Fibroblast of the aortic adventitia (primary cell): ENCODE measurements at places on chromosomes 16 and 17. TPM values are rescaled to one million over a fixed set of nuclear protein-coding genes. Genes with fewer than 3 reads are reported as not detected.

- no peak for DNase-seq
Measured at GRCh38 chr17:61249649-61250299, 149.9 kb upstream of the TBX2 start.

The C17orf107 gene
- 3.8 and 4.5 TPM in 2 replicates for total RNA-seq

The FOXN1 gene
- total RNA-seq = not detected in 2 replicates

The EXOC3L1 gene
- total RNA-seq = 0.98 TPM in 1 of 2 replicates, not detected in the other

GRCh38 chr16:2963074-2963722, 877 bp upstream of the KREMEN2 start:
- DNase-seq = no peak

The KRTAP2-4 gene
- not detected in 2 replicates for total RNA-seq

The CRHR1 gene
- not detected in 2 replicates for total RNA-seq

DNA sequence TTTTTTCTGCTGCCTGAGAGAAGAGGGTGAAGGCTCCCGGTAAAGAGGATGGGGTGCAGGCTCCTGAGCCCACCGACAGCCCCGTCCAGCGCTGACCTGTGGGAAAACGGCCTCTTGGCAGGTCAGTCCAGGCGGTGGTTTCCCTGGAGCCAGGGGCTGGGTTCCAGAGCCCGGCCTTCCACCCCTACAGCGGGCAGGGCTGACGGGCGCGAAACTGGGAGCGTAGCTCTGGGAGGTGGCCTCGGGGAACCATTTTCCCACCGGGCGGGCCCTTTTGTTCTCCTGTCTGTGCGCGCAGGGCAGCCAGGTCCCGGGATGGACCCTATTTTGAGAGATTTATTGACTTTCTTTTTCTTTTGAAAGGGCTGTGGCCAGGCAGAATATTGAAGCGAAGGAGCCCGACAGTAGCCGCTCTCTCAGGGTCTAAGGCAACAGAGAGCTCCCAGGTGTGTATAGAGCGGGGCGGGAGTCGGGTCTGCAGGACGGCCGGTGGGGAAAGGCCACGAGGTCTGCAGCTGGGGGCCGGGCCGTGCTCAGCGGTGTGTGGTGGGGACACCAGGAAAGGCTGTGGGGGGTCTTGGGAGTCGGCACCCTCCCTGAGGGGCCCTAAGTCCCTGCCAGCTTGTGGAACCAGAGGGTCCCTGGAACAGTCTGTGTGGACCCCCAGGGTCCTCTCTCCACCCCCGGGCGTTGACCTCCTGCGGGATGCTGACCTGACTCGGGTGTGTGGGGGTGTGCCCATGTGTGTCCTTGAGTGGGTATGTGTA, 32.3 kb downstream of the METRNL start:
- DNase-seq = no peak

- DNase-seq = peak; percentile 41
Measured at GRCh38 chr17:75087558-75088453, at the start of gene SLC16A5. Gene SLC16A5, plus strand, starts transcription at chr17:75087954. Its CDS starts 5,683 bp downstream, at chr17:75093637.

DNA sequence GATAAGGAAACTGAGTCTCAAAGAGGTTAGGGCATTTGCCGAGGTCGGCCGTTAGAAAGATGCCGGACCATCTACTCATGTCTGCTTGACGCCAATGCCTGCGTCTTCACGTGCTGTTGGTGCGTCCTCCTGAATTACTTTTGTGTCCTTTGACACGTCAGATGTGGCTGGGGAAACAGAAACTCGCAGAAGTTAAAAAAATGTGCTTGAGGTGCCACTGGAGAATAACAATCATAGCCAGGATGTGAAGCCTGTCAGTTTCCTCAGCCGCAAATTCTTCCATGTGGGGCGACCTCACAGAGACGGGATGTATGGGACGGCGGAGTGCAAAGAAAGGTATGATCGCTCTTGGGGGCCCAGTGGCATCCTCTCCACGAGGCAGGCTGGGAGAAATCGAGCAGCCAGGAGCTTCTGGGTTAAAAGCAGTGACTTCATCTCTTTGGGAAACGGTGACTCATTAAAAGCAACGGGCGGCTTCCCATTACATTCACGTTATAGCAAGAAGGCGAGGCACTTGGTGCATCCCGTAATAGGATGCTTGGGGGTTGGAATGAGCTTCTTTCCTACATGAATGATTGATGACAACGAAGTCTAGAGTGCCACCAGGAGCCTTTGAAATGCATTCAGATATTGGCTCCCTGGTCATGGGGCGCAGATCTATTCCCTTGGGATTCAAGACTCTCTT, 67.8 kb downstream of the BMERB1 start:
- peak; percentile 89 for DNase-seq

The ZNF785 gene
- total RNA-seq = 8.1 and 8.3 TPM in 2 replicates

GRCh38 chr17:42002792-42003301, 14.4 kb downstream of the DNAJC7 start:
- no peak for DNase-seq

- no peak for DNase-seq
Measured at GRCh38 chr17:65301184-65301583, 164.0 kb downstream of the RGS9 start.

The SYCE1L gene
- 0.09 and 1.6 TPM in 2 replicates for total RNA-seq

GRCh38 chr16:80710918-80711317, 93.5 kb downstream of the CDYL2 start:
- no peak for DNase-seq

DNA sequence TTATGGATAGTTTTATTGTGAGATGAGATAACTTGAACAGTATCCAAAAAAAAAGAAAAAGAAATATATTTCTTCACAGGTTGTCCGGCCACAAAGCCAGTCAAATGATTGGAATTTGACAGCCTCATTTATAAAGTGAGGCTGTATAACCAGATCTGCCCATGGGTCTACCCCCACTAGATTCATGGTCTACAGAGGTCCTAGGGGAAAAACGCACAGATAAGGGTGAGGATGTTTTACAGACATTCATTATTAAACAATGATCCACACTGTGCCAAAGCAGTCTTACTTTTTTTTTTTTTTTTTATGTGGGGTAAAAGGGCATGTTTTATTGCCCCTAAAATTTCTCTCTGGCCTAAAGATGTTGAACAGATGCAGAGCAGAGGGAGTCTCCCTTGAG, 1503.0 kb upstream of the CDH8 start:
- no peak for DNase-seq

The CDK12 gene
- total RNA-seq = 27.6 and 43.9 TPM in 2 replicates

DNA sequence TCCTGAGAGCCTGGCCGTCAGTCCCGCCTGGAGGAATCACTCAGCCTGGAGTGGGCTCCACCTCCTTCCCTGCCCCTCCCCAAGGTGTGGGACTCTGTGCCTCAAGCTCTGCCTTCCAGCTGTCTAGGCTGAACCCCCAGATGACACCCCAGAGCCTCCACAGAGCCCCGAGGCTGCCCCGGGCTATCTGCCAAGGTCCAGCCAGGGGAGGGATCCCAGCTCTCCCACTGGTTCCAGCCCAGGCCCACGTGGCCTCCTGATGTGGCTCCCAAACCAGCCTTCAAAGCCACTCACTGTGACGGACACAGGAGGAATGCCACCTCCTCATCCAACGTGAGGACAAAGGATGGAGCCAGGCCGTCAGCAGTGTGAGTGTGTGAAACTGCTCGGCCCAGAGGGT, 45.6 kb upstream of the ENPP7 start:
- DNase-seq = no peak

GRCh38 chr16:72721981-72722380, 325.9 kb downstream of the ZFHX3 start:
- DNase-seq = no peak

The AATK gene
- 0.16 and 0.18 TPM in 2 replicates for total RNA-seq

DNA sequence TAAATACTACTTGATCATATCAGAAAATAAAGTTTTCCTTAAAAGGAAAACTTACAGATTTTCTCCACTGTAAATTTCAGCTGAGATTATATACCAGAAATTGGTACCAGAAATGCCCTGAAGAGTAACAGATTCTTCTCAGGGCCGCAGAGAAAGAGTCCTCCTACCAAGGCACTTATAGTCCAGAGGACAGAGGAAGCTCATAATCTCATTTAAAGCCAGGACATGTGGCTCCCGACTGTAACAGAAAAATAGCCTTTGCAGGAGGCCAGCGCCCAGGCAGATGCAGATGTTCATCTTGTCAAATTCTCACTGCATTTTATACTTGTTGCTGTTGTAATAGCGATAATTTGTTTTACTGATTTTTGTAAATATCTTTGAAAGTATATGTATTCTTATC, 43.7 kb downstream of the TNRC6C start:
- no peak for DNase-seq

- DNase-seq = no peak
Measured at GRCh38 chr16:704552-705380, 835 bp downstream of the FBXL16 start.

DNA sequence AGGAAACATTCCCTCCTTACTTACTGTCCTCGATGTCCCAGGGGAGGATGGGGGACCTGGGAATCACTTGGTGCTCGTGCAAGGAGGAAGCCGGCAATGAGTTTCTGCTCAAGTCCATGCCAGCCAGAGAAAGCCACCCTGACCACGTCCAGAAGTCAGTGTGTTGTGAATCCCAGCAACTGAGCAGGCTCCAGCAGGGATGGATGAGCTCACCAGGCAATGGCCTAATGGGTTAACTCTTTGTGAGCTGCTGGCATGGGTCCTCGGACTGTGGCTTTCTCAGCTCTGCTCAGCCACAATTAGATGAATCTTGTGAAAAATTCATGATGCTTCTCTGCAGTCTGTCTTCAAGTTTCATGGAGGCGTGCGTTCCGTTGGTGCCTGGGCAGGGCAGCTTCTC, at the start of gene PIRT:
TSS of gene PIRT (minus strand) at position 167 of the 400 bp plus-strand sequence. CDS start 12,442 bp downstream, outside the sequence.
- DNase-seq = no peak

- DNase-seq = no peak
Measured at GRCh38 chr17:71753070-71753469, 367.8 kb upstream of the SOX9 start.

The NECAB2 gene
- total RNA-seq = 0.18 and 0.90 TPM in 2 replicates

- no peak for DNase-seq
Measured at GRCh38 chr17:49881054-49881402, 33.2 kb upstream of the TAC4 start.

DNA sequence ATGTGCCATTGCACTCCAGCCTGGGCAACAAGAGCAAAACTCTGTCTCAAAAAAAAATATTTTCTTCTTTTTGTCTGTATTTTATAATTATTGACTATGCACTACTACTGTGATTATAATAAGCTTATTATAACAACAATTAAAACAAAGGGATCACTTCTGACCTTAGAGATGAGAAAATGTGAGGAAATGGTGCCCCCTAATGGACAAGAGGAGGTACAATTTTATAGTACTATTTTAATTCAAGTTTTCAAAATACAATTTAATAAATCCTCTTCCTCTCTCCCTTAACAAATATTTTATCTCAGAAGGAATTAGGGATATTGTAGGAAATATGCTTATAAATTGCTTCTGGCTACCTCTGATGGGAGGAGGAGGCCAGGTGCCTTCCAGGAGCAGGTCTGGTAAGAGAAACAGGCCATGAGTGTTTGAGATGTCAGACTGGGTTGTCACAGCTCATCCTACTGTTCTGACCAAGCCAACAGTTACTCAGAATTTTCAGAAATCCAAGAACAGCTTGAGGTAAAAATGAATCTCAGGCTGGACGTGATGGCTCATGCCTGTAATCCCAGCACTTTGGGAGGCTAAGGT, 14.0 kb downstream of the VPS53 start:
- DNase-seq = peak; percentile 61

The PPP4C gene
- total RNA-seq = 70.8 and 154 TPM in 2 replicates

The KRTAP1-1 gene
- not detected in 2 replicates for total RNA-seq

GRCh38 chr16:85564277-85565051, 48.7 kb upstream of the GSE1 start:
- no peak for DNase-seq

DNA sequence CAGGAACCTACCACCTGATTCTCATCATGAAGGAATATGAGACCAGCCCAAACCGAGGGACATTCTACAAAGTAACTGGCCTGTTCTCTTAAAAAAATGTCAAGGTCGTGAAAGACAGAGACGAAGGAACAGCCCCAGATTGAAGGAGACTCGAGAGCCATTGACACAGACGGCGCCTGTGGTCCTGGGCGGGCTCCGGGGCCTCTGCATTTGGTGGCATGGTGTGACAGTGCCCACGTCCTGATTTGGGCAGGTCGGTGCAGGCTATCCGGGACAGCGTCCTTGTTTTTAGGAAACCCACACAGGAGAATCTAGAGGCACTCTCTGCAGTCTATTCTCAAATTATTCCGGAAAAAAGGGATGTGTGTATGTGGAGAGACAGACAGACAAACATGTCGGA, 64.1 kb downstream of the ADCY9 start:
- no peak for DNase-seq

The MARVELD3 gene
- total RNA-seq = not detected in 2 replicates

The PDE6G gene
- 0.63 TPM in 1 of 2 replicates, not detected in the other for total RNA-seq

DNA sequence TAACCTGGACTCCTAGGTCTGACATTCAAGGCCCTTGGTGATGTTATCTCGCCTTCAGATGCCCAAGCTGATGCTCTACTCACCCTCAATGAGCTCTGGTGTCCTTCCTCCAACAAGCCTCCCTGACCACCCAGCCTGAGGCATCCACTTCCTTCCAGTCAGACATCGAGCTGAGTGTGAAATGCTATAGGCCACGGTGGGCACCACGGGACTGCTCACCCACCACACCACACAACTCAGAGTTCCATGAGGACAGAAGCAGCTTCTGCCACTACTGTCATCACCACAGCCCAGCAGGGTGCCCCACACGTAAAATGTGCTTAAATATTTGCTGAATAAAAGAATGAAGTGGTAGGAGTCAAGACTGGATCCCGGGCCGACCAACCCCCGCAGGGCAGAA, 12.0 kb downstream of the CREBBP start:
- DNase-seq = no peak

DNA sequence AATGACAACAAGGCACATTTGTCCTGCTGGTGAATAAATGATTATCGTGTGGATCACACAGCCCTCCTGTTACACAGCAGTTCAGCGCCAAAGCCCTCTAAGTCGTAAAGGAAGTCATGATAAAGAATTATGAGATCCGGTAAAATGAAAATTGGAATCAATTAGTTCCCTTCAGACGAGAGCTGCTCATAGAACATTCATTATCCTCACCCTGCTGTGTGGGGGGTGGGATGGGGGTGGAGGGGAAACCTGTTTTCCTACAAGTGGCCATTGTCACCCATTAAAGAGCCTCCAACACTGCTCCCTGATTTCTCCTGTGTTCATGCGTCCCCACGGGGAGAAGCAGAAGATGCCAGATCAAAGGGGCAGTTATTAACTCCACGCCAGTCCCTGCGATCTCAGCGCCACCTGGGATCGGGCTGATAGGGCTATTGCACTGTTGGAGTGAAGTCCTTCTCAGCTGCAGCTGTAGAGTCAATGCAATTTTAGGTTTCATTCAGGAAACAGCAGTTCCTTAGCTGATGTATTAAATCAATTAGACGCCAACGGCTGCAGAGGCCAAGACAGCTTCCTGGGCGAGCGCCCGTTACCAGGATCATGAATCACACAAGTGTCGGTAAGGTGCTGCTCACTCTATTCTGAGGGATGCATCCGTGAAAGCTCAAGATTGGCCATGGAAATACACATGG, 19.2 kb upstream of the CACNG4 start:
- DNase-seq = no peak

The HSPB9 gene
- not detected in 2 replicates for total RNA-seq

The ITGAX gene
- total RNA-seq = not detected in 2 replicates

GRCh38 chr17:35889241-35889640, 9.1 kb upstream of the CCL5 start:
- DNase-seq = no peak

DNA sequence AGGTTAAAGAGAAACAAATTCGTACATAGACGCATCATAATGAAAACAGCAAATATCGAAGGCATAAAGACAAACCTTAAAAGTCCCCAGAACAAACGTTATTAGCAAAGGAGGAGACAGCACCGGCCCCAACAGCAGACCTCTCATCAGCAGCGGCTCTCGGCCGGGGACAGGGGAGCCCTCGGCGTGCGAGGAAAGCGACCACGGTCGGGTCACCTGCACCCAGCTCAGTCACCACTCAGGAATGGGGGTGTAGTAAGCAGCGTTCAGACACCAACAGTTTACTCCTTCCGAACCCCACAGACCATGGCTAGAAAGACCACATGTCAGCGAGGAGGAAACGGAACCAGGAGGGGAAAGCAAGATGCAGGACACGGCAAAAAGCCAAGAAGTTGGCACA, 109.3 kb upstream of the CHMP6 start:
- no peak for DNase-seq

The MYH2 gene
- 0.25 TPM in 1 of 2 replicates, not detected in the other for total RNA-seq
